Midbrain (tissue), 1 donor: ENCODE measurements at places on chromosomes 4 and X.

DNA sequence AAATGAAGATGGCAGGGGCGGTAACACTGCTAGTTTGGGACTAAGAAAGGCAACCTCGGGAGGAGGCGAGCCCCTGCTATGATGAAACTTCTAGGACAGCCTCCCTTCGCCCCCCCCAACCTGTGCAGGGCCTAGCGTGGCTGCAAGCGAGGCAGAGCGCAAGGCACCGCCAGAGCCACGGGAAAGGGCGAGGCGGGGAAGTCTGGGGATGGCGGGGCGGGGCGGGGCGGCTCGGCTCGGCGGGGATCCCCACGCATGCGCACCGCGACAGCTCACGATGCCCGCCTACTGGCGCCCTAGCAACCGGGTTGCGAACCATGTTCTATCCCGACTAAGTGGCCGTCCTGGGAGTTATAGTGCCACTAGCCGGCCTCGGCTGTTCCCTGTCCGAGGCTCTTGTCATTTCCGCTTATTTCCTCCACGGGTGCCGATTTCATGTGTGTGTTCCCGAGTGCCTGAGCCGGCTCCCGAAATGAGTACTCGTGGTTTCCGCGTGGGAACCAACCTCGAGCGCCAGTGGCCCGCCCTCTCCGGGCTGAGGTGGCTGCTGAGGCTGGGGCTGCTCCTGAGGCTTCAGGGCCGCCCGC lies 28.7 kb upstream of the RBMX start:
- DNase-seq: peak; percentile 79

GRCh38 chr4:66777097-66777496 lies 768.2 kb downstream of the CENPC start:
- DNase-seq: no peak

GRCh38 chrX:93932471-93933220 lies 258.6 kb downstream of the FAM133A start:
- DNase-seq: no peak

DNA sequence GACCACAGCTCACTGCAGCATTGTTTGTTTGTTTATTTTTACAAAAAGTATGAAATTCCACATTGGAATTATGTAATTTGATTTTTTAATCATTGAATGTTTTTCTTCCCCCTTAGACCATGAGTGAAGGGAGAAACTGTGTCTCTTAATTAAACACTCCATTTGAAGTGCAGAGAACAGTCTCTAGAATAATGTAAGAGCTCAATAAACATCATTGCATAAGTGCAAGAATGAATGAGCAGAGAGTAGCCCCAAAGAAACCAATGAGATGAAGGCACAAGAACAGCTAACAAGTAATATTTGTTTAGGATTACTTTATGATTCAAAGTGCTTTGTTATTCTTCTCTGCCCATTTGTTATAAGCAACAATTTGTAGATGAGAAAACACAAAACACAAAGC lies 921.3 kb upstream of the LCORL start:
- DNase-seq: no peak

- no peak for DNase-seq
These were observed 6.8 kb upstream of the CTBP1 start for GRCh38 chr4:1255699-1256098.

GRCh38 chrX:140971099-140971795 lies 31.1 kb upstream of the SPANXB1 start:
- no peak for DNase-seq

DNA sequence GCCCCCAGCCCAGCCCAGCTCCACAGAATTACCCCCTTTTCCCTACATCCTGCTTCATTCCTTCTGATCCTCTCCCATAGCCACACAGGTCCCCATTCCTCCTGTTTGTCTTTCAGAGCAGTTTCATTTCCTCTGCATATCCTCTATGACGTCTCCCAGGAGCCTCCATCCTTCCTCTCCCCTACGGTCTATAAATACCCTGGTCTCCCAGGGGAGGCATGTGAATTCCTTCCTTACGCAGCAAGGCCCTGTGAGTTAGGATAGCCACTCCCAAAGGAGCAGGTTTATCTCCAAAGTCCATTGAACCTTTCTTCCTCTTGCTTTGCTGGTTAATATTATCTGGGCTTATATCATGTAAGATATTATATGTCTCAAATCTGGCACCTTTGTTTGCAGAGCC lies 8.4 kb upstream of the APLN start:
- no peak for DNase-seq

- no peak for DNase-seq
These were observed 36.5 kb downstream of the SLC7A11 start for GRCh38 chr4:138205531-138206233.

DNA sequence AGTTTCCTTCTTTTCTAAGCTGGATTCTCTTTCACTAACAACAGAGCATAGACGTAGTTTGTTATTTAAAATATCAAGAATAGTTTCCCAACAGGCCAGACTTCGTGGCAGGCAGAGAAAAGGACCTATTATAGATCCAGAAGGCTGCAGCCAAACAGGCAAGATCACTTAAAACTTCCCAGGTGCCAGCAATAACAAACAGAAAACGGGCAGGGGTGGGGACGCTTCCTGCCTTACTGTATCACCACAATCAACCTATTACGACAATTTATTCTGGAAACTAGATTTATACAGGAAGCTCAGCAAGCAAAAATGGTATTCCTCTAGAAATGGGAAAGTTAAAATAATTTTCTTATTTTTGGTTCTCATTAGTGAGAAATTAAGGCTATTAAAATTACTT lies 22.1 kb downstream of the RWDD4 start:
- no peak for DNase-seq

GRCh38 chrX:39974270-39974669 lies 123.5 kb downstream of the BCOR start:
- no peak for DNase-seq

GRCh38 chr4:138915756-138916155 lies 99.8 kb upstream of the NOCT start:
- no peak for DNase-seq

DNA sequence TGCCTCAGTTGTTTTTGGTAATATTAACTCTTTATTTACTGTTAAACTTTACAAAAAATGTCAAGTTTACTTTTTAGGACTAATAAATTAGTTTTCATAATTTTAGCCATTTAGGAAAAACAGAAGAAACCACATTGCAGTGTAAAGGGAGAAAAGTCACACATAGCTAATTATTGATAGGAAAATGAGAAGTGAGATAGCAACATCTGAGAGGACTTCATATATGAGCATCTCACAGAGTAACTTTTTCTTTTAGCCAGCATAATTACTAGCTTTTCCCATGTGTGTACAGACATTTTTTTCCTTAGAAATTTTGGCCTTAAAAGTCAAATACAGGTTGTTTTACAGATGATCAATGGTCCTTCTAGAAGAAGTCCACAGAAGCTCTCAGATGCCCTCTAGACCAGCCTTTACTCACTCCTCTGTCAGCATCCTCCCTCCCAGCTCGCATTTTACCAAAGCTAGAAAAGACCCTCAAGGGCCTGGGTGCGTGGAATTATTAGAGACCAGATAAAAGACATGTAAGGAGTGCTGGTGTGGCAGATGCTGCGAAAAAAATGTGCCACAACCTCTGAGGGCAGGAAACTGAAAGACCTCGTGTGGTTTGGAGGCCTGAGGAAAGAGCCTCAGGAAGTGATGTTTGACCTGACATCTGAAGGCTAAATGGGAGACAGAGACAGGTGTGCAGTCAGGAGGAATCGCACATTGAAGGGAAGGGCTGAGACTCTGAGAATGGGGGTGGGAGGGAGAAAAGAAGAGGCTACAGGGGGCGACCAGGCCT lies 156.9 kb downstream of the CBR4 start:
- DNase-seq: no peak

DNA sequence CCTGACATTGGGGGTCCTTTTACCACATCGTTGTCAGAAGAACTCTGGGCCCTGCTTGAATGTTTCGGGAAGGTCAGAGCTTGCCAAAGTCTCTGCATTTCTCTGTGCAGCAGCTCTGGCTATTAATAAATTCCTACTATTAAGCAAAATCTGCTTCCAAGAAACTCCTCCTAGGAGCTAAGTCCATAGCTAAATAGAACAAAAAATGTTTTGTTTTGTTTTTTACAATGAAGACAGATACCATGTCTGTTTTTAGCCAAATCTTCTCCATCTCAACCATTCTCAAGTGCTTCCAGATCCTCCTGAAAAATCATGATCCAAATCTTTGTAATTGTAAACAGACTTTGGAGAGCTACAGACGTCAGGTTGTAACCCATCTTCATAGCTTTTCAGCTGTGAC lies 161.6 kb downstream of the SPATA18 start:
- DNase-seq: no peak

GRCh38 chr4:71300362-71300761 lies 38.5 kb upstream of the SLC4A4 start:
- DNase-seq: no peak
